Right lung (tissue), 10 donors: ENCODE measurements at places on chromosomes 16 and 17.
A peak's percentile ranks its signal among the peaks of the same experiment; 100 is the strongest.

DNA sequence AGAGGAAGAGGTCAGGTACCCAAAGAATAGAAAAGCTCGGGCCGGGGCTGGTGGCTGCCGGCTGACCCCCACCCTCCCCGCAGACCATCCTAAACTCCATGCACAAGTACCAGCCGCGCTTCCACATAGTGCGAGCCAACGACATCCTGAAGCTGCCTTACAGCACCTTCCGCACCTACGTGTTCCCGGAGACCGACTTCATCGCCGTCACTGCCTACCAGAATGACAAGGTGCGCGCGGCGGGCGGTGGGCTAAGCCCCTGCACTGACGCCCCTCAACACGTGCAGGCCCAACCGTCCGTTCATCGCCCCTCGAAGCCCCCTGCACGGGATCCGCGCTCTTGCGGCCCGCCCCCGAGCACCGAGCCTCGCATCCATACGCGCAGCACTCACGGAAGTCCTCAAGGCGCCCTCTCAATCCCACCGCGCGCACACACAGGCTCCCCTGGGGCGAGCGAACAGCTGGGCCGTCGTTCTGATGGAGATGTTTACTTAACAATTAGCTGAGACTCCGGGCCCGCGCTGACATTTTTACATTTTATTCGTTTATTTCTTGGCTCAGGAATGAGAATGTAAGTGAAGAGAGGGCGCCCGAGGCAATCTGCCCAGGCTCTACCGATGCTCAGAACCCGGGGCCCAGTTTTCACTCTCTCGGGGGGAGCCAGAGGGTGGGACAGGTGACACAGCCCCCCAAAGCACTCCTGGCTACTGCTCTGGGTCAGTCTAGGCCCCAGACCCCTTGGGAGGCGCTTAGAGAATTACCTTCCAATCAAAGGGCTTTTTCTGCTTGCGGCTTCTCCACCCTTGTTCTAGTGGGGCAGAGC is 3.5 kb downstream of the TBX2 start:
- no peak for DNase-seq

DNA sequence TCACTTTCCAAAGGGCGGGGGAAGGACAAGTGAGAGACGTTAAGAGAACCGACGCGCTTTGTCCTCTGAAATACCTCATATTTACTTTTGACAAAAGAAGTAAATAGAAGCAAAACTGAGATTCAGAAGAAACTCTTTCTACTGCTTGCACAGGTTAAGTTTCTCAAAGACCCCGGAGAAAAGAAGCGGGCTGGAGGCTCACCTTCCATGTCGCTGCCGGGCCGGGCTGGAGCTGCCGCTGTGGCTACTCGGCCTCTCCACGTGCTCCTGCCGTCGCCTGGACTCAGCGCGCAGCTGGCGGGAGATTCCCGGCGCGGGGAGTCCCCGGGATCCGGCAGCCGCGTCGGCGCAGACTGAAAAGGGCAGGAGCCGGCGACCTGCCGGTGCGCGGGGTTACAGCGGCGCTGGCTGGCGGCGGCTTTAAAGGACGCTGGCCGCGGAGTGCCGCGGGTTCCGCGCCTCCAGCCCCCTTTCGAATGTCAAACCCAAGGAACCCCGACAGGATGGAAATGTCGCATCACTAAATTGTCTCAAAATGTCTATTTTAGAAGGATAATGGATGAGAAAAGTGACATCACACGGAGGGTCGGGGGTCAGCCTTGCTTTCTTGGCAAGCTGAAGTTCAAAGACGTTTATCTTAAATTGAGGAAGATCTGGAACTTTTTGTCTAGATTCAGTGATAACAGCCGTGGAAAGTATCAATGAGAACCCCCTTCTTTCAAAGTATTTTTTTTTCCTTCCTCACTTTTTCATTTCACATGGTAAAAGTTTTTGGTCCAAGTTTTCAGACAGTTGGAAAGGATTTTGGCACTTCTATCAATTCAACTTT is at the start of gene IKZF3:
Gene IKZF3, minus strand, starts transcription at position 395 of the 829 bp plus-strand sequence. Its CDS starts 186 bp downstream, at position 209.
- DNase-seq = peak; percentile 60

GRCh38 chr16:54987081-54987480 is 56.4 kb downstream of the IRX5 start:
- no peak for DNase-seq

DNA sequence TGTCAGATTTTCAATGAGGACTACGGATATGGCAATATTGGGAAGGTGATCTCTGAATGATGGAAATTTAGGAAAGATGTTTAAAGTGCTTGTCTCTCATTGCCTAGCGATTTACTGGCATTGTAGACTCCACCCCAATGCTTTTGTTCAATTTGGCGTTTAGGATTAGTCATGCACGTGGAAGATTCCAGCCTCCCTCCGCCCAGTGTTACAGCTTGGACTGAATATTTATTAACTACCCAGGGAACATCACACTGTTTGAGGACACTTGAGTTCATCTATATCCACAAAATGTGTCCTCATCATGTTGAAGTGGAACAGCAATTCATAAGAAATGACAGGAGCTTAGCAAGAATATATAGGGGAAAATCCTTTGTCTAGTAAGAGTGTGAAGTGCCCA is 738.8 kb upstream of the RBFOX1 start:
- DNase-seq = no peak

DNA sequence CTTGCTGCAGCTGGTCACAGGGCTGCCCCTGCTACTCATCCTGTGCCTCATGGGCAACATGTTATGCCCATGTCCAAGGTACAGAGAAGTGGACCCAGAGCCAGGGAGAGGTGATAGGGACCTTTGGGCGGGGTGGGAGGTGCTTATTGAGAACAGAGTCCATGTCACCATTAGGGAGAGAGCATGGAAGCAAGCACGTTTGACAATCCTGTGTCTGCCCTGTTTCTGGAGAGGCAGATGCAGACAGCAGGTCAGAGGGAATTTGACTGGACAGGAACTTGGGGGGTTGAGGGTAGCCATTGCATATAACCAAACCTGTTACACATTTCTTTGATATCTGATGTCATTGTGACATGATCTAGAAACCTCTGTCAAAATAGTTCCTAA is 14.3 kb upstream of the ARL4D start:
- no peak for DNase-seq

DNA sequence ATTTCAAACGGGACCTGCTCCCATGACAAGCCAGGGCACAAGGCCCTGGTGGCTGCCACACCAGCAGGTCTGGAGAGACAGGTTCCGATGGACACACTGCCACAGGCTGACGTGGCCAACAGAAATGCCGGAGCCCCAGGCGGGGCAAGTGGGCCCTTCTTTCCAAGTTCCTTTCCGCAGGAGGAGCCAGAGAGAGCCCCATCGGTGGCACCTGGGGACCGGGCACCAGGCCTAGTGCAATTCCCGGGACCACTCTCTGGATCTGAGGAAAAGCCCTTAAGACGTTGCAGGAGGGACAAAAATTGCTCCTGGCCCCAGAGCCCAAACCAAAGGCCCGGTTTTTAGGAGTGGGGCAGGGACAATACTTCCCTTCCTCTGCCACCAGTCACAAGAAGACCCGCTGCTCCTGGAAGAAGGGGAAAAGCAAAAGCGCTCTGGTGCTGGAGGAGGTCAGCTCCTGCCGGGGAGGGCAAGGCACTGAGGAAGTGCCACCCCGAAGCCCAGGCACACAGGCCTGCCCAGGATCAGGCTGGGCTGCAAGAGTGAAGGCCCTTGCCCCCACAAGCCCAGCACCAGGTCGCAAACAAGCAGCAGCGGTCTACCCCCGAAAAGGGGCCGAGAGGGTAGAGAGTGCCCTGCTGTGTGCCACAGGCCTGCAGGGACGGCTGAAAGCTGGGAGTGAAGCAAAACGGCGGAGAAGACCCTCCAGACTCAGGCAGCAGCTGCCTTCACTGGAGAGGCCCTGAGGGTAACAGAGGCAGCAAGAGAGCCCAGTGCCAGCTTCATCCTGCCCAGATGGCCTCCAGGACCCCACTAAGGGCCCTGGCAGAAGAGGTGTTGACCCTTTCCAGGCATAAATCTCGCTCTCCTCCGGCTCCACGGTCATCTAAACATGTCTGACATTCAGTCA is 29.1 kb downstream of the MAP1LC3B start:
- no peak for DNase-seq

- no peak for DNase-seq
Observed at GRCh38 chr17:78619334-78619733, 42.1 kb upstream of the DNAH17 start.

DNA sequence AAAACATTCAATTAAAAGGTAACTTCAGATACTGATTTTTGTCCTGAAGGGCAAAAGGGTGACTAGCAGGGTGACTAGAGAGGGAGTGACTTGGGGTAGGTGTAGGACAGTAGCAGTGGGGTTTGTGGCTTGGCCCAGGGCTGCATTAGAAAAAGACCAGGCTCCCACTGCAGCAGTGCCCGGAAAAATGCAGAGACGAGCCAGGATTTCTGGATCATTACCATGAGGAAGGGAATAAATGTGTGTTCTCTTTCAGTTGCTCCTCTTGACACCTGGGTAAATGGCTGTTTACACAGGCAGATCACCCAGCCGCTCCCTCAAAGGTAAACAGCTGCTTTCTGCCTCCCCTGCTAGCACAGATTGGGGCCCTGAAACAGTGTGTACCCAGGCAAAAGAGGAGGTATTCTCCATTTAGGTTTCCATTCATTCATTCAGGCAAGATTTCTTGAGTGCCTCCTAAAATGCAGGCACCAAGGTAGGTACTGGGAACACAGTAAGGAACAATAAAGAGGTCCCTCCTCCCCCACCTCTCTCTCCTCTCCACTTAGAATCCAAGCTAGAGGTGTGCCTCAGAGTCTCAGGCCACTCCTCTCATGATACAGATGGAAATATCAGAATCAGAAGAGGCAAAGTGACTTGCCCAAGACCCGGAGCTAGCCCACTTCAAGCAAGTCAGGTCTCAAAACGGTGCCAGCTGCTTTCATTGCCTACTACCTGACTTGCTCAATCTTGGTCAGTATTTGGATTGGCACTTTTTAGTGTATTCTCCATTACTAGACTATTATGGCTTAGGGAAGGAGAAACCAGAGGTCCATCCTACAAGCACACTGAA is 15.2 kb upstream of the TOX3 start:
- no peak for DNase-seq

DNA sequence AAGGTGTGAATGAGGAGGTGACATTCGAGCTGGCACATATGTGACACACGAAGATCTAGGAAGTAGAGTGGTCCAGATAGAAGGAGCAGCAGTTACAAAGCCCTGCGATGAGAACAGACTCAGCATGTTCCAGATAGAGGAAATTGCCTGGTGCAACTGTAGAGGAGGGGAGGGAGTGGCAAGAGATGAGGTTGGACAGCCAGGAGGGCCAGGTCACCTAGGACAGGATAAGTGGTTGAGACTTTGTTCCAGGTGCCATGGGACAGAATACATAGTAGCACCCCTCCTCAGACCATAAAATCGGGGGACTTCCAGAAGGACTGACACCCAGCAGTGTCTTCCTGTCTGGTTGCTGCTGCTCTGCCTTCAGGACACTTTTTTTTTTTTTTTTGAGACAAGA is 11.0 kb upstream of the CENPT start:
- no peak for DNase-seq

GRCh38 chr17:27319541-27320221 is 25.8 kb downstream of the WSB1 start:
- peak; percentile 76 for DNase-seq

- DNase-seq = no peak
Observed at GRCh38 chr16:72312828-72313227, 140.9 kb upstream of the PMFBP1 start.

DNA sequence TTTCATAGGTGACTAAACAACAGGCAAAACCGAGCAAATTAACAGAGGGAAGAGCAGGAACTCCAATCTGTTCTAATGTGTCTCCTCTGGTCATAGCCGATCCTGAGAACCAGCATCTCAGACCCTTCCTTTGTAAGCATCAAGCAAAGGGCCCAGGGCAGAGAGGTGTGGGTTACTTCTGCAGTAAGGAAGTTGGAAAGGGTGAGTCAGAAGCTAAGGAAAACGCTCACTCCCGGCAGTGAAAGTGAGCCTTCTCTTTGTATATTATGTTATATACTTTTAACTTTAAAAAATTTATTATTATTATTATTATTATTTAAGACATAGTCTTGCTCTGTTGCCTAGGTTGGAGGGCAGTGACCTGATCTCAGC is 77.7 kb downstream of the MRM3 start:
- no peak for DNase-seq

GRCh38 chr17:50311112-50311460 is 34.8 kb upstream of the XYLT2 start:
- no peak for DNase-seq

- no peak for DNase-seq
Observed at GRCh38 chr17:15431766-15432165, 35.7 kb downstream of the CDRT4 start.

- no peak for DNase-seq
Observed at GRCh38 chr16:66576296-66576695, 3.0 kb upstream of the CMTM2 start.

DNA sequence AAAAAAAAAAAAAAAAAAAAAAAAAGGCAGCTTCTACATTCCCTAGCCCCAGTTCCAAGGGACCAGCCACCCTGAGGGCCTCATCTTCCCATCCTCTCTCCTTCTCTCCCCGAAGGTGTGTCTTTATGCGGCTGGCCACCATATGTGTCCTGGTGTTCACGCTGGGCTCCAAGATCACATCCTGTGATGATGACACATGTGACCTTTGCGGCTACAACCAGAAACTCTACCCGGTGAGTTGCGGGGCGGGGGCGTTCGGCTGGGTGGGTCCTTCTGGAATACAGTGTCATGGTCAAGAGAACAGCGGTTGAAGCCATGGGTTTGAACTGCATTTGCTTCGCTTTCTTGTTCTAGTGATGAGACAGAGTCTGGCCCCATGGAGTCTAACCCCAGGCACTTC is 22.6 kb upstream of the COQ7 start:
- DNase-seq = no peak

DNA sequence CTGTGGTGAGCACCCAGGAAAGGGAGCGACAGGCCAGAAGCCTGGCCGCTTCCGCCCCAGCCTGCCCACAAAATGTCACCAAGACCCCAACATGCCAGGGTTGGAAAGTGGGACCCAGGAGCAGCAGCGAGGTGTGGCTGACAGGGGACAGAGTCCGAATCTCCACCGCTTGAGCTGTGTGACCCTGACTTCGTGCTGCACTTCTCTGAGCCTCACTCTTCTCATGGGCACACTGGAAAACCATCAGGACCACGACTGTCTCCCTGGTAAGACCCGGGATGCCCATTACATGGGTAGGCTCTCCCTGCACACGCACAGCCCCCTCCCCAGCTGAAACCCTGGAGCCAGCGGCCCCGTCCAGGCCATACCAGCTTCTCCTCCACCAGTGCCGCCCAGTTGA is 34.9 kb downstream of the PPL start:
- DNase-seq = no peak
